Osteoblast (primary cell): ENCODE measurements at places on chromosomes 13 and 19.
A peak's percentile ranks its signal among the peaks of the same experiment; 100 is the strongest.

DNA sequence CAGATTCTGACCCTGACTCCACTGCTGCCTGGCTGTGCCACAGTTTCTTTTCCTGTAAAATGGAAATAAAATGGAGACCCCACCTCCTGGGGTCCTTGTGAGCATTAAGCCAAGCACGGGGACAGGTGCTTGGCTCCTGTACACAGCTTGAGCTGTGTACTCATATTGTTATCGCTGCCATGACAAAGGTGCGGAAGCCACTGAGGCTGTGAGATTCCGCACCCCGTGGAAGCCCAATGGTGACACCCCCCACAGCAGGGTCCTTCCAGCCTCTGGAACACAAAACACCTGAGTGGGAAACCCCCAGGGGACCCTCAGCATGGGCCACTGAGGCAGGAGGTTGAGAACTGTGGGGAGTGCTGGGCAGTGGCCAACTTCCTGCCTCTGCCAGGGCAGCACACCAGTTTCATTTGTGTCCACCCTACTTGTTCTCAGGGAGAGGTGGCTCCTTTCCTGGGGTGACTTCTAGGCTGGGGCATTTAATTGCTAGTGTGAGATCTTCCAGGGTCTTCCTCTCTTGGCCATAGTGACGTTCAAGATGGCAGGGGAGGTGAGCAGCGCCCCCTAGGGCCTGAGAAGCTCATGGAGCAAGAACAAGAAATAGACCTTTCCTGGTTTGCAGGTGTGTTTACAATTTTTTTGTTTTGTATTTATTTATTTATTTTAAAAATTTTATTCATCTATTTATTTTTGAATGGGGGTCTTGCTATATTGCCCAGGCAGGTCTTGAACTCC is 5.4 kb upstream of the JSRP1 start:
- no peak overlapping the region for H3K27ac ChIP-seq
- peaks cover 8% of the 10 kb centered on the region for H3K4me1 ChIP-seq
- peak; percentile 67 for DNase-seq

DNA sequence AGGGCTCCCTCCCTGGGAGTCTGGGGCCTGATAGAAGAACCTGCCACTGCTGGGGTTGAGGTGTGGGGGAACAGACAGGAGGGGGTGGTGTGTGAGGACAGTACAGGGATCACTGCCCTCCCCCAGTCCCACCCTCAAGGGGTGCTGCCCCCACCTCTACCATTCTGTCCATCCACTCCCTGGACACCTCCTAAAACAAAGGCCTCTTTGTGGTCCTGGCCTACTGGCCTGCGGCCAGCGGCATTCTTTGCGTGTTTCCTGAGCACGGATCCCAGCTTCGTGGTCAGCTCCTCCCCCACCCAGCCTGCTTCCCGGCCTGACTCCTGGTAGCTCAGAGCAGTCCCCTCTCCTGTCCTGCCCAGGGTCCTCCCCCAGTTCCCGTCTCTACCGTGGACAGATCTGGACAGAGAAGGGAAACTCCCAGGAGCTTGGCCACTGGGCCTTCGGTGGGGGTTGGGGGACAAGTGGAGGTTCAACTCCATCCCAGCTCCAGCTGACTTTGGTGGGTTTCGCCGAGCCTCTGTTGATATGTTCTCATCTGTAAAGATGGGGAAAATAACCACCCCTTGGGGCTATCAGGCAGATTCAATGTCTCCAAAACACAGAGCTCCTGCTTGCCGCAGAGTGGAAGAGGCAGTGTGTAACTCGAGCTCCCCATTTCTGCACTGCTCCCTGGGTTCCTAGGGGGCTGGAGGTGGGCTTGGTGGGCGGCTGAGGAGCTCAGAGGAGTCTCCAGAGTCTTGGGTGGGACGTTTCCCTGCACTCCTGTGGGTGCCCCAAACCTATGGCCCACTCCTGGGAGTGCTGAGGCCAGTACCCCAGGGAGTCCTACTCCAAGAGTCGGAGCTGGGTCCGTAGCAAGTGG is 48.7 kb downstream of the LYL1 start:
- no peaks in the 10 kb centered on the region for H3K27me3 ChIP-seq
- H3K4me3 ChIP-seq, result peak overlapping the region; percentile 28
- peaks cover 82% of the 10 kb centered on the region for H3K4me1 ChIP-seq
- H3K36me3 ChIP-seq, result peaks cover 5% of the 10 kb centered on the region

DNA sequence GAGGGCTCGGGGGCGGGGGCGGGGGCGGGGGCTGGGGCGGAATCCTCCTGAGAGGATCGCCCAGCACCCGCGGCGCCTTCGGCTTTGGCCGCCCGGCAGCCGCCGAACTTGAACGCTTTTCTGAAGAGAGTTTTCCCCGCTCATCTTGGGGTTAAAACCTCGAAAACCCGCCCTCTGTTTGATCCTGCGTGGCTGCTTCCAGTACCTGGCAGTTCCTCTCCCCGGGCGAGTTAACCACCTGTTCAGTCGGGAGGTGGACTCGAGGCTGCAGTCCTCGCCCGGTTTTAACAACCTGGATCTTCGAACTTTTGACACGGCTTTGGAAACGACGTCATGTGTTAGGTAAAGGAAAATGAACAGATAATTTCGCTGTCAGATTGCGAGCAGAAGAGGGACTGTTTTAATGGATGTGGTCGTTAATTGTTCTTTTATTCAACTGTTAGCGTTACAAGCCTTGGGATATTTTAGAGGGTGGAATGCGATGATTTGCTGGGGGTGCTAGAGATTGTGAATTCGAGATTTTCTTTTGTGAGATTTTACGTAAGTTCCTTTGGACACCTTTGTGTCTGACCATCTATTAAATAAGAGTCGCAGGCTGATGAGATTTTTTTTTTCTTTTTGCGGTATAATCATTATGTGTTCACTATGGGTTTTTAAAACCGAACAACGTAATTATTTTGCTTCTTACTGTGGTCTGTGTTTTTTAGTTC is 1.0 kb downstream of the FNDC3A start:
- H3K27me3 ChIP-seq, result no peaks in the 10 kb centered on the region
- H3K27ac ChIP-seq, result peak overlapping the region; percentile 87
- no peaks in the 10 kb centered on the region for H3K36me3 ChIP-seq
- peaks cover 21% of the 10 kb centered on the region for H3K4me1 ChIP-seq
- peak; percentile 50 for DNase-seq

DNA sequence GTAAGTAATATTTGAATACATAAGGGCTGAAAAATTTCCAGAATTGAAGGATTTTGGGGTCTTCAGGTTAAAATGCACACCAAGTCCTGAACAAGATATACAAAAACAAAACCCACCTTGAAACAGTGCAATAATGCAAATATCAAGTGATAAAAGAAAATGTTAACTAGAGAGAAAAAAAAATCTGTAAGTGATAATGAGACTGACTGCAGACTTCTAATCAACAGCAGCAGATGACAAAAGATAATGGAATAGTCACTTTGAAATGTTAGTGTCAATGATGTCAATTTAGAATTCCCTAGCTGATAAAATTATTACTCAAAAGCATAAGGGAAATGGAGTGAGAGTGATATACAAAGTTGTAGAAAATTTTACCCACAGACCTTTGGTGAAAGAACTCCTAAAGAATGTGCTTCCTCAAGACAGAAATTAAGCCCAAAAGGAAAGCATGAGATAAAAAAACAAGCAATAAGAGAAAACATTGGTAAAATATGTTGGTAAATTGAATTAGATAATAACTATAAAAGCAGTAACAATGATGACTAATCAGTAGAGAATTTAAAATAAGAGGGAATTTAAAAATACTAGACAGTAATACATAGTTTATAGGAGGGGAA is 12.4 kb upstream of the DGKH start:
- H3K27me3 ChIP-seq, result no peaks in the 10 kb centered on the region
- H3K4me1 ChIP-seq, result peaks cover 9% of the 10 kb centered on the region
- H3K36me3 ChIP-seq, result no peaks in the 10 kb centered on the region
- no peak overlapping the region for H3K27ac ChIP-seq
- no peak for DNase-seq
- no peak overlapping the region for H3K4me3 ChIP-seq

- peak overlapping the region; percentile 16 for H3K27ac ChIP-seq
- H3K4me1 ChIP-seq, result peaks cover 7% of the 10 kb centered on the region
- peak overlapping the region; percentile 65 for H3K4me3 ChIP-seq
- H3K36me3 ChIP-seq, result peaks cover 3% of the 10 kb centered on the region
Measured at GRCh38 chr13:113448885-113449692, 4.2 kb downstream of the ADPRHL1 start.

DNA sequence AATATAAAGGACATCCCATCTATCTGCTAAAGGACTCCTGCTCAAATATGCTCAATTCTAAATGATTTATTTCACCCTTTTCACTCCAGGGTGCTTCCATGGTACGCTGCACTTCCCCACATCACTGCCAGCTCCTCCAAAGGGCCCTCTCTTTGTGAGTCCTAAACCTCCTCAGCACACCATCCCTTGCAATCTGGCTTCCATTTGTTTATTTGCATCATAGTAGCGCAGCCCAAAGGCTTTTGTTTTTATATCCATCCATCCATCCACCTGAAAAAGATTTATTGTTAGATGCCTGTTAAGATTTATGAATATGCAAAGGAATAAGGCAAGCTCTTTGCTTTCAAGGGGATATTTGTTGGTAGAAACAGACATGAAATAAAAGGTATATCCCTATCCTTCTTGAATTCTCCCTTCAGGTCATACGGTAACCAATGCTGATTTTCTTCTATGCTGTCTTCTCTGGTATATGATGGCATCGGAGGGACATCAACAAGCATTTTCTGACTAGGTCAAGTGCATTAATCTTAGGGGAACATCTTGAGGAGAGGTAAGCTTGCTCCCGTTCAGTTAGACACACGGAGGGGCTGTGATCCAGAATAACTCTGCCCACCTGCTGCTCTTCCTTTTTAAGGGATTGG is 397.6 kb downstream of the LIG4 start:
- peaks cover 16% of the 10 kb centered on the region for H3K4me1 ChIP-seq
- no peaks in the 10 kb centered on the region for H3K27me3 ChIP-seq
- no peaks in the 10 kb centered on the region for H3K36me3 ChIP-seq

- H3K4me3 ChIP-seq, result peak overlapping the region; percentile 33
- H3K27me3 ChIP-seq, result no peaks in the 10 kb centered on the region
- no peaks in the 10 kb centered on the region for H3K36me3 ChIP-seq
- peak overlapping the region; percentile 64 for H3K27ac ChIP-seq
Measured at GRCh38 chr13:100875392-100876043, 200.9 kb upstream of the TMTC4 start.

DNA sequence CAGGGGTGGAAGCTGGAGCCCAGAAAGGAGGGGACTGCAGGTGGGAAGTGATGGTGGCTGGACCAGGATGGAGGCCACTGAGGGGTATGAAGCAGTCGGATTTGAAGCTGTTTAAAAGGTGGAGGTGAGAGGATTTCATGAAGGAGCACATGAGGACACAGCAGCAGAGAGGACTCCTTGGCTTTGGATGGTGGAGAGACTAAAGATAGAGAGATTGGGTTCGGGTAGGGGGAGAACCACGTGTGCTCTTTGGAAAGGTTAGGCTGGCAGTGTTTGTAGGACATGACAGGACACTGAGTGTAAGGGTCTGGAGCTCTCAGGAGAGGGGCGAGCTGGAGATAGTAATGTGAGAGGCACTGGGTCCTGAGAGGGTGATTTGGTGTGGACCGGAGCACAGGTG is 8.8 kb downstream of the SNRPD2 start:
- peaks cover 8% of the 10 kb centered on the region for H3K4me1 ChIP-seq
- peaks cover 2% of the 10 kb centered on the region for H3K27me3 ChIP-seq
- H3K36me3 ChIP-seq, result peaks cover 26% of the 10 kb centered on the region
- H3K27ac ChIP-seq, result no peak overlapping the region
- DNase-seq, result peak; percentile 44
- H3K4me3 ChIP-seq, result no peak overlapping the region

- no peaks in the 10 kb centered on the region for H3K36me3 ChIP-seq
- H3K27me3 ChIP-seq, result no peaks in the 10 kb centered on the region
- H3K4me3 ChIP-seq, result no peak overlapping the region
- no peak overlapping the region for H3K27ac ChIP-seq
Measured at GRCh38 chr13:109235901-109236300, 550.5 kb downstream of the IRS2 start.

- no peaks in the 10 kb centered on the region for H3K36me3 ChIP-seq
- H3K27me3 ChIP-seq, result no peaks in the 10 kb centered on the region
Measured at GRCh38 chr13:67118277-67118676, 111.9 kb downstream of the PCDH9 start.

DNA sequence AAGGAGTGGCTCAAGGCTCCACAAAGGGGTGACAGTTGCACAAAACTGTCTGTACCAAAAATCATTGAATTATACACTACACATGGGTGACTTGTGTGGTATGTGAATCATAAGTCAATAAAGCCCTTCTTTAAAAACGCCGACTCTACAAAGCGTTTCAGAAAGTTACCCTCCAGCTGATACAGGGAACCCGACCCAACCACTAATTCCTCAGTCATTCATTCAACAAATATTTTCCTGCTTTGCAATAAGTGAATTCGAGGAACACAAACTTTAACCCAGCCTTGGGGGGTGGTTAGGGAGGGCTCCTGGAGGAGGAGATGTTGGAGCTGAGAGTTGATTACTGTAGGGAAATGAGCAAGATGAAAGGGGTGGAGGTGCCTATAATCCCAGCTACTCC is 32.0 kb downstream of the LTBP4 start:
- H3K36me3 ChIP-seq, result peaks cover 7% of the 10 kb centered on the region
- DNase-seq, result peak; percentile 92
- peaks cover 16% of the 10 kb centered on the region for H3K4me1 ChIP-seq
- H3K4me3 ChIP-seq, result no peak overlapping the region

GRCh38 chr19:1351381-1351851 is 32.3 kb upstream of the NDUFS7 start:
- no peak overlapping the region for H3K27ac ChIP-seq
- peaks cover 8% of the 10 kb centered on the region for H3K4me1 ChIP-seq
- no peak overlapping the region for H3K4me3 ChIP-seq
- no peaks in the 10 kb centered on the region for H3K36me3 ChIP-seq
- H3K27me3 ChIP-seq, result no peaks in the 10 kb centered on the region

GRCh38 chr19:6801485-6802086 is 29.1 kb downstream of the VAV1 start:
- peak overlapping the region; percentile 31 for H3K4me3 ChIP-seq
- peak; percentile 50 for DNase-seq
- H3K36me3 ChIP-seq, result no peaks in the 10 kb centered on the region
- H3K4me1 ChIP-seq, result peaks cover 11% of the 10 kb centered on the region

- peaks cover 42% of the 10 kb centered on the region for H3K36me3 ChIP-seq
- H3K4me3 ChIP-seq, result no peak overlapping the region
- H3K27me3 ChIP-seq, result no peaks in the 10 kb centered on the region
- H3K4me1 ChIP-seq, result peaks cover 18% of the 10 kb centered on the region
- H3K27ac ChIP-seq, result no peak overlapping the region
- no peak for DNase-seq
Measured at GRCh38 chr19:12731337-12731736, 3.1 kb downstream of the TRIR start.
